ENCODE measurements at places on chromosomes 16 and 17. TPM values are rescaled to one million over a fixed set of nuclear protein-coding genes. Genes with fewer than 3 reads are reported as not detected.

Gene SYT17
- 13.0 TPM for polyA plus RNA-seq

Gene TRIM16
- 23.5 TPM for polyA plus RNA-seq

Gene PRPF8
- 317 TPM for polyA plus RNA-seq

Gene CNTNAP4
- polyA plus RNA-seq = 0.43 TPM

Gene ABCC6
- 18.3 TPM for polyA plus RNA-seq

Gene SLC47A2
- 0.40 TPM for polyA plus RNA-seq

Gene TMEM100
- polyA plus RNA-seq = 34.3 TPM

Gene PTX4
- polyA plus RNA-seq = 0.15 TPM

Gene HOXB3
- 95.5 TPM for polyA plus RNA-seq

Gene TBC1D3H
- not detected for polyA plus RNA-seq

Gene KCNAB3
- polyA plus RNA-seq = 10.0 TPM

Gene MYH1
- polyA plus RNA-seq = 0.21 TPM

Gene SAMD14
- polyA plus RNA-seq = 16.6 TPM

Gene HOXB2
- 37.5 TPM for polyA plus RNA-seq

Gene HOXB9
- not detected for polyA plus RNA-seq

Gene KRTAP3-2
- not detected for polyA plus RNA-seq

Gene KRTAP1-5
- polyA plus RNA-seq = not detected

Gene MYH8
- 0.60 TPM for polyA plus RNA-seq

Gene ADAP2
- polyA plus RNA-seq = 4.5 TPM

Gene TPSD1
- not detected for polyA plus RNA-seq

Gene PIGS
- polyA plus RNA-seq = 59.9 TPM

Gene TMEM238L
- not detected for polyA plus RNA-seq

Gene TBC1D3
- polyA plus RNA-seq = not detected

Gene MYL4
- polyA plus RNA-seq = 4.8 TPM

Gene KATNB1
- polyA plus RNA-seq = 12.2 TPM

Gene CCL5
- 2.7 TPM for polyA plus RNA-seq

Gene UMOD
- not detected for polyA plus RNA-seq

Gene KCNJ2
- polyA plus RNA-seq = 4.2 TPM

Gene KRTAP4-9
- not detected for polyA plus RNA-seq

Gene ADAMTS18
- 3.4 TPM for polyA plus RNA-seq

Gene CDC42EP4
- 90.6 TPM for polyA plus RNA-seq

Gene SMIM36
- polyA plus RNA-seq = 0.14 TPM

Gene SPATA32
- 0.31 TPM for polyA plus RNA-seq

Gene GCGR
- 0.13 TPM for polyA plus RNA-seq

Gene TBC1D3B
- polyA plus RNA-seq = 11.0 TPM

Gene CCT6B
- polyA plus RNA-seq = 4.2 TPM

Gene SNX20
- 1.1 TPM for polyA plus RNA-seq

Gene ABCA6
- polyA plus RNA-seq = 55.5 TPM

Gene RUNDC3A
- 4.3 TPM for polyA plus RNA-seq

Gene TTYH2
- 11.7 TPM for polyA plus RNA-seq

Gene TMED6
- polyA plus RNA-seq = 4.4 TPM

Gene APOBR
- 1.7 TPM for polyA plus RNA-seq

Gene MXRA7
- 96.2 TPM for polyA plus RNA-seq

Gene APPBP2
- 71.8 TPM for polyA plus RNA-seq

Gene PMP22
- 157 TPM for polyA plus RNA-seq

Gene CCL8
- 0.68 TPM for polyA plus RNA-seq

Gene TP53TG3B
- not detected for polyA plus RNA-seq

Gene SLC6A2
- not detected for polyA plus RNA-seq

Gene OR4D1
- 0.04 TPM for polyA plus RNA-seq

Gene KRTAP1-3
- not detected for polyA plus RNA-seq

Gene CHAD
- 4.9 TPM for polyA plus RNA-seq

Gene DPEP2
- polyA plus RNA-seq = 2.3 TPM

Gene SRL
- polyA plus RNA-seq = 4.4 TPM

Gene KRT13
- 0.38 TPM for polyA plus RNA-seq

Gene MARCHF10
- polyA plus RNA-seq = 2.7 TPM

Gene MPP2
- polyA plus RNA-seq = 4.7 TPM

Gene FZD2
- 34.5 TPM for polyA plus RNA-seq

Measured in right lung (tissue), 10 donors.